ENCODE measurements at places on chromosomes 12 and 14. TPM values are rescaled to one million over a fixed set of nuclear protein-coding genes. Genes with fewer than 3 reads are reported as not detected.

Gene KRT2
- not detected for total RNA-seq

Gene E2F7
- 7.8 TPM for total RNA-seq

Gene HPD
- not detected for total RNA-seq

Gene TPH2
- total RNA-seq, result not detected

Gene PIWIL1
- total RNA-seq, result not detected

Gene ACVRL1
- not detected for total RNA-seq

Gene ASCL1
- total RNA-seq, result not detected

Gene ALDH1L2
- total RNA-seq, result 7.6 TPM

Gene NUDT14
- 13.5 TPM for total RNA-seq

Gene CD163L1
- not detected for total RNA-seq

Data from activated CD4-positive, alpha-beta T cell treated with anti-CD3 and anti-CD28 coated beads for 36 hours (primary cell).